ENCODE measurements at places on chromosomes 5 and 9.

- no peak for DNase-seq
Measured at GRCh38 chr9:101371813-101372212, 13.0 kb downstream of the BAAT start.

DNA sequence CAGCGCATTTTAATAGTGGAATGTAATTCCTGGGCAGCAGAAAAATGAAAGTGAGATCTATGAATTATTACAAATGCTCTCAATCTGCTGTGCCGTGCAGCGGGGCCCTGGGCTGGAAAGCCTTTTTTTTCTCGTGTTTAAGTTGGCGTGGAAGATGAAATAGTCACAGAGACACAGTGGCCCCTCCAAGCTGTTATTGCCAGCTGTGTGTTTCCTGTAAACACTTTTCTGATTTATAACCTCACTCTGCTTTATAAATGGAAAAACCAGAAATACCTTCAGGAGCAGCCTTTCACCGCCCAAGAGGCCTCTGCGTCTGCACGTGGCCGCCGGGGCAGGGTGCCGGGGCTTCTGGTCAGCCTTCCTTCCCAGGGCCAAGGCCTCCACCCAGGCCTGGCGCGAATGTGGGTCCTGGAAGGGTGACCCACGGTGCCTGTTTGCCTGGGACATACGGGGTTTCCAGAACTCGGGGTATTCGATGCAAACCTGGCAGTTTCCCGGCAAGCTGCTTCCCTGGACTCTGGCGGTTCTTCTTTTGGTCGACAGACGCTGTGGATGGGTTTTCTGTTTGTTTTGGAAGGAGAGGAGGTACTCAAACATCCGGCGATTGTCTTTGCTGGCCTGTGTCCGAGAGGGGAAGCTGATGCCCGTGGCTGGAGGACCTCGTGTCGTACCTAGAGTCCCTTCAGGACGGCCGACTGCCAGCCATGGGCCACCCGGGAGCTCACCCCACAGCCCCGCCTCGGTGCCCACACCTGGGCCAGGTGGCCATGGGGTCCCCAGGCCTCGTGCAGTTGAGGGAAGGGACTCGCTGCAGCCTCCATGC lies 256.7 kb downstream of the PARP8 start:
- DNase-seq: no peak

- no peak for DNase-seq
Measured at GRCh38 chr9:35948901-35949318, 9.0 kb downstream of the OR2S2 start.

- no peak for DNase-seq
Measured at GRCh38 chr5:11139217-11139865, 378.3 kb upstream of the DAP start.

GRCh38 chr5:135348918-135349317 lies 50.1 kb downstream of the MACROH2A1 start:
- DNase-seq: no peak

DNA sequence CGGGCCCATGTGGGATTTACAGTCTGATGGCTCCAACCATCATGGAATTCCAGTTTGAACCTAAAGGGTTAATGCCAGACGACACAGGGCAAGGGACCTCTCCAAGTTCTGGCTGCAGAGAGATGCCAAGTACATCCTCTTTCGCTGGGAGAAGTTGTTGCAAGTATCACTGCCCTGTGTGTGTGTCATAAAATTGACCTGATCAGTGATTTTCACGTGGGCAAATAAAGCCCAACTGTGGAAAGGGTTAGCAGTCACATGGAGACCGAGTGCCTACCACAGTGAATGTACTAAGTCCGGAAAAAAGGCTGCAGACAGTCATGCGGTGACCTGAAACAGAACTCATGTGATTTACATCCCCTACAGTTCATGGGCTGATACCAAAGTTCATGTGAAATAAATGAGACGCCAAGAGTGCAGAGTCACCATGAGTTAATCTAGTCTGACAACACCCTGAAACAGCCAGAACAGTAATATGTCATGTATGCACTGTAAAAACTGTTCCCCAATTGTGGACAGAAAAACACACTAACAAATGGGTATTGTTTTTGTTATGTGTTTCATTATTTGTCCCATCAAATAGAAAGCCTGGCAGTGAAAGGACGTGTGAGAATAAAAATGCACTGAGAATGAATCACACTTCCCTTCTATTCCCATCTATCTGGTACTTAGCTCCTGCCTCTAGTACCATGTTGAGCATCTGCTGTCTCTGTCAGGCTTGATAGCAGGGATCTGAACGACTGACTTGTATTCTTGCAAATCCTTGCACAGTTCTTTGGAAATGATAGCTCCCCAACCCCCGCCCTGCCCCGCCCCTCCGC lies 115.7 kb downstream of the SUSD1 start:
- peak; percentile 35 for DNase-seq

DNA sequence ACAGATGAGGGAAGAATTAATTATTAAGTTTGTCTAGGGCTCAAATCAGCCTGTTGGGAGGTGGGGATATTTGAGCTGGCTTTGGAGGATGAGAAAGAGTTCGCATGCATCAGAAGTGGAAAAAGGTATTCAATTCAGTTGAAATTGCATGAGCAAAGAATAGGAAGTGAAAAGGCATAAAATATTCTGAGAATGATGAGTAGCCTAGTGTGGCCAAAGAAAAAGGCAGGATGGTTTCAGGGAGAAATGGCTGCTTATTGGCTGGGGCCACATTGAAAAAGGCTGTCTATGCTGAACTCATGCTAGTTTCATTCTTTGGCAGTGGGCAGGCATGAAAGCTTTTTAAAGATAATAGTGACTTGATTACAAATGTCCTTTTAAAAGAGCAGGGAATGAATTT lies 235.4 kb upstream of the RIOK2 start:
- no peak for DNase-seq

GRCh38 chr5:103624675-103625074 lies 62.1 kb upstream of the NUDT12 start:
- no peak for DNase-seq

- DNase-seq: no peak
Measured at GRCh38 chr9:101014566-101014965, 14.0 kb upstream of the PLPPR1 start.

- DNase-seq: no peak
Measured at GRCh38 chr5:146301626-146302025, 37.0 kb upstream of the POU4F3 start.

- DNase-seq: peak; percentile 71
Measured at GRCh38 chr9:105157171-105157583, 87.3 kb upstream of the SLC44A1 start.

- no peak for DNase-seq
Measured at GRCh38 chr5:74052441-74053221, 426.6 kb downstream of the ARHGEF28 start.

GRCh38 chr9:122015170-122015821 lies 77.8 kb downstream of the TTLL11 start:
- no peak for DNase-seq

- DNase-seq: peak; percentile 29
Measured at GRCh38 chr5:98109561-98110006, 663.9 kb upstream of the RGMB start.

GRCh38 chr5:158051036-158051435 lies 192.1 kb upstream of the CLINT1 start:
- no peak for DNase-seq

- DNase-seq: no peak
Measured at GRCh38 chr5:67409126-67409777, 212.7 kb upstream of the CD180 start.

- no peak for DNase-seq
Measured at GRCh38 chr5:106510321-106510720, 1160.4 kb downstream of the EFNA5 start.

DNA sequence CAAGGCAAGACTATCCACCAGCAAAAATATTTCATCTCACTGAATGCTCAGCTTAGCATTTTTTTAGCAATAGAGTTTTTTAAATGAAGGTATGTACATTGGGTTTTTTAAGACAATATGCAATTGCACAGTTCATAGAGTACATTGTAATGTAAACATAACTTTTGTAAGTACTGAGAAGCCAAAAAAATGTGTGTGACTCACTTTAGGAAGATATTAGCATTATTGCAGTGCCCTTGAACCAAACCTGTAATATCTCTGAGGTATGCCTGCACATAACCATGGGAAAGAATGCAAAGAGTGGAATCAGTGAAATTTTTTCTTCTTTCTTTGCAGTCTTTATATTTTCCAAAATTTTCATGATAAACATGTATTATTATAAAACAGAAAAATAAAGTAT lies 1533.3 kb upstream of the WWC1 start:
- no peak for DNase-seq

GRCh38 chr5:33317271-33317670 lies 123.5 kb upstream of the TARS1 start:
- no peak for DNase-seq

- DNase-seq: peak; percentile 4
Measured at GRCh38 chr5:96997265-96997859, 61.5 kb downstream of the LNPEP start.

DNA sequence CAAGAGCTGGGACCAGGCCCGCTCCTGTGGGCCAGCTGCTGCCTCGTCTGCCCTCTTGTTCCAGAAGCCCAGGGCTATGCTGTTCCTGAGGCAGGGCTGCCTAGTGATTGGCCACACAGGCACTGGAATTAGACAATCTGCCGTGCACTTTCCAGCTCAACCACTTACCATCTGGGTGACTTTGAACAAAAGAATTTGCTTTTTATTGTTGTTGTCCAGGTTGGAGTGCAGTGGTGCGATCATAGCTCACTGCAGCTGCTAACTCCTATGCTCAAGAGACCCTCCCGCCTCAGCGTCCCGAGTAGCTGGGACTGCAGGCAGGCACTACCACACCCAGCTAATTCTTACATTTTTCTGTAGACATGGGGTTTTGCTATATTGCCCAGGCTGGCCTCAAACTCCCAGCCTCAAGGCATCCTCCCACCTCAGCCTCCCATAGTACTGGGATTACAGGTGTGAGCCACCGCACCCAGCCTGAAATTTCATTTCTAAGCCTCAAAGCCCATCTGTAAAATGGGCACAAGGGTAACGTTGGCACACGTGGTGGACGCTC lies 1.2 kb upstream of the NEK6 start:
- peak; percentile 76 for DNase-seq

DNA sequence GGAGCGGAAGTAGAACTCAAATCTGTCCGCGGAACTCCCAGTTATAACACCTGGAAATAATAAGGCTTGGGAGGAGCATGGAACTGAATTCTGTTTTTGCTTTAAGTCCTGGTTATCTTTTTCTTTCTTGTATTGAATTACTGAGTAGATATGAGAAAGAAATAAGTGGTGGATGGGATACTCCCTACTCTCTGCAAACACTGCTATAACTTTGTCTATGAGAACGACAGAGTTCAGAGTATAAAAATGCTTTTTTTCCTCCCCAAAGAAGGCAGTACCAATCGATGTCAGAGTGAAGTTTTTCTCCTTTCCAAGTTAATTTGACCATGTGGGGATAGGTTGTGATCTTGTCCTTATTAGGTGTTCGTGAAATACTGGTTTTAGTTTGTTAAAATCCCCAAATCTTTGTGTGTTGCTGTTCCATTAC lies 1.2 kb downstream of the RIC1 start:
- no peak for DNase-seq

GRCh38 chr5:124842725-124843595 lies 96.5 kb upstream of the ZNF608 start:
- DNase-seq: no peak

DNA sequence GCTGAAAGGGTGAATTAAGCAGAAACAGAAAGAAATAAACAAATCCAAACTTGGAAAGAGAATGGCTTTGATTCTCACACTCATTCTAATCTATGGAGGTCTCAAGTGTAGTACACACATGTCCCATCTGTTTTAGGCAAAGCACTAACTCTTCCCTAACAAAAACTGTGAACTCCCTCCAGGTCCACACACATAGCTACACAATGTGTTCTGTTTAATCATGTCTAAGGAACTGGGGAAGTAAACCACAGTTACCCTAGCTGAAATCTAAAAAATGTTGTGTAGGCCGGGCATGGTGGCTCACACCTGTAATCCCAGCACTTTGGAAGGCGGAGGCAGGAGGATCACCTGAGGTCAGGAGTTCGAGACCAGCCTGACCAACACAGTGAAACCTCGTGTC lies 118.7 kb upstream of the FST start:
- DNase-seq: no peak

GRCh38 chr5:151953833-151954232 lies 29.2 kb upstream of the GLRA1 start:
- no peak for DNase-seq
